ENCODE measurements at places on chromosomes 1 and 21.
A peak's percentile ranks its signal among the peaks of the same experiment; 100 is the strongest.

- DNase-seq = no peak
Measured at GRCh38 chr1:218537122-218537913, 192.2 kb downstream of the TGFB2 start.

GRCh38 chr1:156927215-156928042 is 7.0 kb downstream of the LRRC71 start:
- DNase-seq = peak; percentile 90

DNA sequence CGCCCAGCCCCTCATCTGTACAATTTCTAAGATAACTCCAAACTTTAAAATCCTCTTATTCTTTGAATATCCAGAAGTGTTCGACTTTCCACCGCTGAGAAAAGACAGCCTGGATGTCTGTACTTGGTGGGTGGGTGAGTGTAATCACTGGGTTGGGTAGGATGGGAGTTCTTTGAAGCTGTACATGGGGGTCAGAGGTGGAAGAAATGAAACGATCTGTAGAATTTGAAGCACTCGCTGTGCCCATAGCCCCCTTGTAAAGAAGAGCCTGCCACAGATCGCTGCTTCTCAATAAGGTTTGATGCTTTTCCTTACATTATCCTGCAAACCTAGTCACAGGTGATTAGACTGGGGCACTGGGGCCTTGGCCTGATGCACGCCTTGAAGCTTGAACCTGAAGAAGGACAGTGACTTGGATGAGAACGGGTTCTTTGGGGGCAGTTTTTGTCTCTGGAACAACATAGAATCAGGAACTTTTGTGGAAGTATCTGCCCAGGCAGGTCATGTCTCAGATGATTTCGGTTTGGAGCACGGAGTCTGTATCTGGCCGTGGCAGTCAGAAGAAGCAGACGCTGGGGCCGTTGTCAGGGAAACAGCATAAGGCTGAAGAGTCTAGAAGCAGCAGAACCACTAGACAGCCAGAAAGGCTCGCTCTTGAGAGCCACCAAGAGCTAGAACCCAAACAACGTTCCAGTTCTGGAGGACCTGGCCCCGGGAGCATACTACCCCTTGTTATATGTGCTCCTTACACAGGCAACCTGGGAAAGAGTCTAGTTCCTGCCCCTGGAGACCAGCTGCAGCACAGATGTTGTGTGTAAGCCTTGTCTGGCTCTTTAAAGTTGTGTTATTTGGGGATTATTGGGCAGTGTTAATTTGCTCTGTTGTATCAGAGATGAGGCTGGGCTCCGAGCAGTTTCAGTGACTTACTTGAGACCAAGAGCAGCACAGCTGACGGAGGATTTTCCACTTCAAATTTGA is 45.1 kb upstream of the SCCPDH start:
- DNase-seq = no peak

DNA sequence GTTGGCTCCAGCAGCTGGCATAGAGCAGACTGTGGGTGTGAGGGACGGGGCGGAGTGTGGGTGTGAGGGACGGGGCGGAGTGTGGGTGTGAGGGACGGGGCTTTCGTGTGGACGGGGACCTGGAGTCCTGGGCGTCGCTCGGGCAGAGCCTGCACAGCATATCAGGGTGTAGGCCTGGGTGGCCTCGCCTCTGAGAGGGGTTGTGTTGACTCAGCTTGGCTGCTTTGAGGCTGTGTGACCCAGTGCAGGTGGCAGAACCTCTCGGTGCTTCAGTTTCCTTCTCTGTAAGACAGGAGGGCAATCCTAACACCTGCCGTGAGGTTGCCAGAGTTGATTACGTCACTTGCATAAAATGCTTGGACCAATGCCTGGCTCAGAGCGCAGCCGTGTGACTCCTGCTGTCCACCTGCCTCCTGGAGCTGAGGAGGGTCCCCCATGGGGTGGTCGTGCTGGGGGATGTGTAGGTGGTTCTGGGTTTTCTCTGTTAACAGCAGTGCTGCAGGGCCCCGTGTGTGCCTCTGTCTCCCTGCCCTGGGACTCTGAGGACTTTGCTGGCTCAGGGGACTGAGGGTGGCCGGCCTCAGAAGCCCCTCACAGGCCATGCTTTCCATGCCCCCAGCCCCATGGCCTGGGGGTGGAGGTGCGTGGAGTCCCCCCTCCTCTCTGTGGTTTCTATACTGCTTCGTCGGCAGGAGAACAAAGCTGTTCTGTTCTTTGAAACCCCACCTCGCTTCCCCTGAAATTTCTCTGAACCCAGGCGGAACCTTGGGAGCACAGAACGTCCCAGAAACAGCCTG is 15.4 kb downstream of the PDXK start:
- DNase-seq = no peak

All from mesendoderm (in vitro differentiated cells).